AG04449 (cell line): ENCODE measurements at places on chromosomes 4 and X.

- DNase-seq = no peak
These were observed 476.2 kb downstream of the RAB28 start for GRCh38 chr4:13007802-13008470.

DNA sequence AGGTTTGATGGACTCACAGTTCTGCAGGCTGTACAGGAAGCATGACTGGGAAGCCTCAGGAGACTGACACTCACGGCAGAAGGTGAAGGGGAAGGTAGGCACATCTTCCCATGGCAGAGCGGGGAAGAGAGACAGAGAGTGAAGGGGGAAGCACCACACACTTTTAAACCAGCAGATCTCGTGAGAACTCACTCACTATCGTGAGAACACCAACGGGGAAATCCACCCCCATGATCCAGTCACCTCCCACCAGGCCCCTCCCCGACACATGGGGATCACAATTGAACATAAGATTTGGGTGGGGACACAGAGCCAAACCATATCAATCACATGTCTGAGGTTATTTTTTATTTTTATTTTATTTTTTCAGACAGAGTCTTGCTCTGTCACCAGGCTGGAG lies 4.9 kb upstream of the NAT8L start:
- DNase-seq = no peak

DNA sequence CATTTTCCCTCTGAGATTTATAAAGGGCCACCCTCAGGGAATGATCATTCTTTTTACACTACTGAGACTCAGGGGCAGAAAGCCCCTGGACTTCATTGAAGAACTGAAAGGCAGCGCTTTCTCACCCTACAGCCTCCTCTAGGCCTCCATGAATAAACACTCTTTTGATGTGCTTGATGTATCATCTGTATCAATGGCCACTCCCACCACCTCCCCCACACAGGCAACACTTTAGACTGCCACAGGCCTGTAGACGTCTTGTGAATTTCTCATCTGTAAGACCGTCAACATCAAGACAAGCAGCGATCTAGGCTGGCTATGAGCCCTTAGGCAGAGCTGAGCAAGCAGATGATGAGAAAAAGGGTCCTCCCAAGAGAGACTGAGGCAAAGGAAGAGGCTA lies 123.2 kb downstream of the HUWE1 start:
- no peak for DNase-seq

DNA sequence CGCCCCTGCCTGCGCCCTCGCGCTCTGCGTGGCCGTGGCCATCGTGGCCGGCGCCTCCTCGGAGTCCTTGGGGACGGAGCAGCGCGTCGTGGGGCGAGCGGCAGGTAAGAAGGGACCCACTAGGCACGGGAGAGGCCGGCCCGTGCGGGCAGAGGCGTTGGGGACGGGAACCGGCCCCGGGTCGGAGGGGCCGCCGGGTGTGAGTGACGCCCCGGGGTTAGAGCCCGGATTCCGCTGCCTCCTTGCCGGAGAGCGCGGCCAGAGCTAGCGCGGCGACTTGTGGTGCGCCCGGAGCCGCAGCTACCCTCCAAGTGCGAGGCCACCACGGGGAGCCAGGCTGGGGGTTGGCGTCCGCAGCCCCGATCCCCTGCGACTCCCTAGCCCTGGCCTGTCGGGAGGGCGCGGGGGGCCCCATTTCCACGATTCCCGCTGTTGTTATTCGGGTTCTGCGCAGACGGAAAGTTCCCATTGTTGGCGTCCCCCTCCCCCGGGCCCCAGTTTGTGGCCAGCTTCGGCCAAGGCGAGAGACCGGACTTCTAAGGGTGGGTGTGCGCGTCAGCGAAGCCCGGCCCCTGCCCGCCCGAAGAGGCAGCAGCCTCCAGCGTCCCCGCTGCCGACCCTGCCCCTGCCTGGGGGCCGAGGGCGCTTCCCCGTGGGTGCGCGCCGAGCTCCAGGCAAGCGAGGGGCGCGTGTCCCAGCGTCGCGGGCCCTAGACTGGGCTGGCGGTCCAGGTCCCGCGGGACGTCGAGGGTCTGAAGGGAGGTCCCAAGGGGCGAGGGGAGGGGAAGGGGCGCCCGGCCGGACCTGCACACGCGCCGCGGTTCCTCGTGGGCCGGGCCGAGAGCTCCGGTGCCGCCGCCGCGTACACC lies 1.1 kb downstream of the FGFR3 start:
- no peak for DNase-seq

GRCh38 chr4:8098506-8098905 lies 60.1 kb downstream of the ABLIM2 start:
- no peak for DNase-seq

DNA sequence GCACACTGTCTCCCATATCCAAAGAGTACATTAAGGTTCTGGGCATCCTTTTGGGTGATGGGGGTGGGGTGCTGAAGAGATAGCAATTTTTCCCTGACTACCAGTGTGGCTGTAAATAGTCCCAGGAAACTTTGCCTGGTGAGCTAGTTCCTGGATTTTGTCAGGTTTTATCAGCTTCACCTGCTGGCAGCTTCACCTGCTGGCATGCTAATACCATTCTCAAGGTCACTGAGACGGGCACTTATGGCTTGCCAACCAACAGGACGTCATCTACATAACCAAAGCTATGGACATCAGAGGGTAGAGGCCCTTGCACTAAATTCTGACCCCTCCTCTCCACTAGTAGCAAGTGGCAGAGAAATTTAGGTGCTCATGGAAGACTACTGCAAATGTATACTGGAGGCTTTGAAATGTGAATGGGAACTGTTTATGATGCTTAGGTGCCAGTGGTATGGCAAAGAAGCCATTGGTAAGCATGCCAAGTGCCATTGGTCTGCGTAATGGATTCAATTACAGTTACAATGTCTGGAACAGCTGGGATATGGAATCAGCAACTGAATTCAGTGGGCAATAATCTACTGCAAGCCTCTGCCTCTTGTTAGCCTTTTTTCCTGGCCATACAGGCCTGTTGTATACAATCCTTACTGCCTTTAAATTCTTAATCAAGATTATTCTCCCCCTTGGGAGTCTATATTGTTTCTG lies 71.6 kb upstream of the SH3RF1 start:
- DNase-seq = no peak

- no peak for DNase-seq
These were observed 55.8 kb upstream of the NSUN7 start for GRCh38 chr4:40693946-40694345.

DNA sequence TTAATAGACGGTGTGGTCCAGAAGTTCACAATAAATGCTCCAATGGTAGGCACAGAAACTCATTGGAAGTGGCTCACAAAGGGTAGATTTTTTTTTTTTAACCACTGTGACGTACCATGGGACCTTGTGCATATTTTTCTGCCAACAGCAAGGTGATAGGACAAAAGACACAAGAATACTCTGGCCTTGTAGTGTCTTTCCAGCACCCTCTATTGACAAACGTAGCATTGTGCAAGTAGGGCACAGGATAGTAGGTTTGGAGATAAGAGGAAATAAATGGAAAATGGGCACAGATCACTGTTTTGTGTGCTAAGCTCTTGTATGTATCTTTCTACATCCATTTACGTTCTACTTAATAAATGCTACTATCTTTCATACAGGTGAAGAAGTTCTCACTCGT lies 2054.9 kb downstream of the PCDH7 start:
- DNase-seq = no peak

GRCh38 chr4:37423310-37423709 lies 178.8 kb downstream of the NWD2 start:
- no peak for DNase-seq
